ENCODE measurements at places on chromosomes 13 and 19. TPM values are rescaled to one million over a fixed set of nuclear protein-coding genes. Genes with fewer than 3 reads are reported as not detected.

DNA sequence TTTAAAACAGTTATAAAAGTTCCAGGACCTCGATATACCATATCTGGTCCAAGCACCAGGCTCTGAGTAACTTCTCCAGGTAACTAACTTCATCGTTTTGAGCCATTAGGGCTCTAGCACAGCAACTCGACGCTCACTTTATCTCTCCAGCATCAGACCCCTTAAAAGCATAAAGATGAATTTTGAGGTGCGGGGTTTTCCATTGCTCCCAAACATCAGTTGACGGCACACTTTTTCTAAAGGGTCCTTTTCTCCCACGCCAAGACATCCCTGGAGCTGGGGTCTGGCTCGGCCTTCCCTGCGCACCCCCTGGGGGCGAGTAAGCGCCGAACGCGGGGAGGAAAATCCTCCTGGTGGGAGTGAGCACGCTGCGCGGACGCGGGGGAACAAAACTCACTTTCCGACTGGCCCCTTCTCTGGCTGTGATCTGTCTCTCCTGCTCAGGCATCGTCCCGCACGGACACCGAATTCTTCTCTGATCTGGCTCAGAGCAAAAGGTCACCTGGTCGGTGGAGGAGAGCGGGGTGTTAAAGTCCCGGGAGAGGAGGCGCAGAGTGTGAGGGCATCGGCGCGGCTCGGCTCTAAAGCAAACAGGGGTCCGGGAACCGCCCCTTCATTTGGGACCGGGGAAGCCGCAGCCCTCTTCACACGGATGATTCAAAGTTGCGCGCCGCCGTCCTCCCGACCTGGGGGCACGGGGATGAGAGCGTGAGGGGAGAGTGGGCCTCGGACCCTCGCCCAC lies at the start of gene ATP7B:
Gene ATP7B (minus strand): TSS at position 561 of the 742 bp plus-strand sequence. CDS start 113 bp downstream, at position 448.
- peak; percentile 26 for DNase-seq

DNA sequence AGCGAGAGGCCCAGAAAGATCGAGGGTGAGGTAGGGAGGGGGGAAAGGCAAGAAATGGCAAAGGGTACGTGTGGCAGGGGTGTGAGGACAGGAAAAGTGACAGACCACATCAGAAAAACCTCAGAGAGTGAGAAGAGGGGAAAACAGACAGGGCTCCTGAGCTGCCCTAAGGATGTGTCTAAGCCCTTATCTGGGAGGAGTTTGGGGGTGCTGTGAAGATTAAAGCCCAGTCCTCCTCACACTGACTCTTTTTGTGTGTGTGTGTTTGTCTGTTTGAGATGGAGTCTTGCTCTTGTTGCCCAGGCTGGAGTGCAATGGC lies 703 bp upstream of the PTH2 start:
- no peak for DNase-seq

DNA sequence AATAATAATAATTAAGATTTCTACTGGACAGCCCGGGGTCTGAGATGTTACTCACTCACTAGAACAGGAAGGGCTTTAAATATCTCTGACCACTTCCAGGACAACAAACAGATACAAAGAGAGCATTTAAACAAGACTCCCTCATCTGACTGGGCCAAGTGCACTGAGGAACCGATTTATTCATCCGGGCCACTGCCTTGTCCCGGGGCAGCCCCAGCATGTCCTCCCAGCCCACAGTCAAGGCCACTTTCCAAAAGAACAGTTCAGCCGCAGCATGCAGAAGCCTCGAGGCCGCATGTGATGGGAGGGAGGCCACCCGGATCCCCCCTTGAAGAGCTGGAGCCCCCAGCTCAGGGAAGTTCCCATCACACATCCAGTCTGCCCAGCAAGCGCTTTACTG lies 30.5 kb downstream of the MLLT1 start:
- DNase-seq = no peak

- DNase-seq = no peak
Measured at GRCh38 chr13:94209117-94209516, 270.4 kb downstream of the DCT start.

GRCh38 chr13:76245211-76245610 lies 609.1 kb downstream of the LMO7 start:
- no peak for DNase-seq

- peak; percentile 79 for DNase-seq
Measured at GRCh38 chr19:48933382-48933932, at the start of gene DHDH. DHDH (plus strand) TSS chr19:48933699; CDS start chr19:48933722, 23 bp downstream.

DNA sequence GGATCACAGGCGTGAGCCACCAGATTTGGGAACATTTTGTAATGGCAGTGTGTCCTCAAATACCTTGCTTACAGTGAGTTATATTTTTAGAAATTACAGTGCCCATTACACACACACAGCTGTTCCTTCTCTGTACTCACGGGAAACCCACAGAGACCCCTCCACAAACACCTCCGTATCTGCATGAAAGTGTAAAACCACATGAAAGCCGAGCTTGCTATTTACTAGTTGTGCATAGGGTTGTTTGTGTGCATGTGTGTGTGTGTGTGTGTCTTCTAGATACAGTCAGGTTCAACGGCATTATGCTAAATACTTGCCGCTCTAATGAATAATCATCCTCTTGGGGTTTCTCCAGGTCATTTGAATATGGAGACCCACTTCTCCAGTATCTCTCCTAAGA lies 22.3 kb upstream of the LILRA2 start:
- no peak for DNase-seq

- DNase-seq = peak; percentile 32
Measured at GRCh38 chr13:31824705-31825517, 85.6 kb downstream of the RXFP2 start.

DNA sequence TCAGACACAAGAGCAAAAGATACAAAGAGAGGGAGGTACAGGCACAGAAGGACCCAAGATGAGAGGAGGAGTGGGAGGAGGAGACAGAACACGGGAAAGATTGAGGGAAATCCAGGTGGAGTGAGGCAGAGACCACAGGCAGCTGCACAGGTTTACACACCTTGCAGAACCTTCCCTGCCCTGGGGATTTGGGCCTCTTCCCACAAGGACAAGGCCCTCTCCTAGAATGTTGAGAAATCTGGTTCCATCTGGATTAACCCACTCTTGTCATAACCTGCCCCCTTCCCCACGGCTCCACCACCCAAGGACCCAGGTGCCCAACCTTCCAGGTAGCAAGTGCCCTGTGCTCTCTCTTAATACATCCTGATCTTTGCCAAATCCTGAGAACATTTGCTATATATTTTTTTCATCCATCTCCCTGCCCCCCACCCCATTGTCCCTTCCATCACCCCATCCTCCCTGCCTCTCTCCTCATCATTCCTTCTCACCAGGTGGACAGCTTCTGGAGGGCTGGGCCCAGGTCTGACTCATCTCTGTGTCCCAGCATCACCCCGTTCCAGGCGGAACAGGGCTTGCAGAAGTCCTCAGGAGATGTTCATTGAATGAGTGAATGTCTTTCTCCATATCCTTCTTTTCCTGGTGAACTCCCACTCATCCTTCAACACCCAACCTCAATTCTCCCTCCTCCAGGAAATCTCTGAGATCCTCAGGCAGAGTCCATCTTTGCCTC lies 8.8 kb upstream of the KLK8 start:
- no peak for DNase-seq

GRCh38 chr19:5172859-5173630 lies 167.6 kb downstream of the PTPRS start:
- peak; percentile 18 for DNase-seq

DNA sequence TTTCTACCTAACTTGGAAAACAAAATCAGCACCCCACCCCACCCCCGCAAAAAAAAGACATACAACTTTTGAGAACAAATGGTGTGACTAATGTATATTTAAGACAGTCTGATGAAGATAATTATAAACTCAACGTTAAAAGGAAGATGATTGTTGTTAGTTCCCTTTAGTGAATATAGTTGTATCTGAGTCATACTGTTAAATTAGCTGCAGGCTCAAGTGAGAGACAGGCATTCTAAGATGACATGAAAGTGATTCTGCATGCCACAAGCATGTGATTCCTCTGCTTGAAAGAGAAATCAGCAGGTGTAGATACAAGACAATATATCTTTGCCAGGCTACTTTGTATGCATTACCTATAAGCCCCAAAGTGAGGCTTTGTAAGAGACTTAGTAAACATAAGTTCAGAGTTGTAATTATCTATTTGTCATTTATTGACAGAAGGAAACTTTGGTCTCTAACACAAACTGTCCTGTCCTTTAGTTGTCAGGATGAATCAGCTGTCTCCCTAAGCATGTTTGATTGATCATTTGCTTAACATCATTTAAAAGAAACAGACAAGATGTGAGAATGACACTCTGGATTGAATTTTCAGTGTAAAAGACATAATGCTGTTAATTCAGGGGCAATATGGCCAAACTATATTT lies 319.4 kb upstream of the HTR2A start:
- DNase-seq = peak; percentile 13

DNA sequence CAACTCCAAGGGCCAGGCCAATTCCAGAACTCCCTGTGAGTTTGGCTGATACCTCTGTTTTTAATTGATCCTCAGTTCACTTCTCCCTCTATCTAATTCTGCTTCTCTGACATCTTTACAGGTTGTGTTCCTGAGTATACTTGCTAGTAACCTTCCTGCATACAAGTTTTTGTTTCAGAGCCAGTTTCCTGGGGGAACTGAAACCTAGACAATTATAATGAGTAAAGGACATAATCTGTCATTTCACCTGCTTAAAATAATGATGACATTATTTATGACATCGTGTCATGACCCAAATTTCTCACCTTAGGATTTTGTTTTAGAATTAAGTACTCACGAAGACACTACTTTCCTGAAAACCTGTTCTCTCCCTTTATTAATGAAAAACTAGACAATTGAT lies 12.5 kb upstream of the MYCBP2 start:
- no peak for DNase-seq

DNA sequence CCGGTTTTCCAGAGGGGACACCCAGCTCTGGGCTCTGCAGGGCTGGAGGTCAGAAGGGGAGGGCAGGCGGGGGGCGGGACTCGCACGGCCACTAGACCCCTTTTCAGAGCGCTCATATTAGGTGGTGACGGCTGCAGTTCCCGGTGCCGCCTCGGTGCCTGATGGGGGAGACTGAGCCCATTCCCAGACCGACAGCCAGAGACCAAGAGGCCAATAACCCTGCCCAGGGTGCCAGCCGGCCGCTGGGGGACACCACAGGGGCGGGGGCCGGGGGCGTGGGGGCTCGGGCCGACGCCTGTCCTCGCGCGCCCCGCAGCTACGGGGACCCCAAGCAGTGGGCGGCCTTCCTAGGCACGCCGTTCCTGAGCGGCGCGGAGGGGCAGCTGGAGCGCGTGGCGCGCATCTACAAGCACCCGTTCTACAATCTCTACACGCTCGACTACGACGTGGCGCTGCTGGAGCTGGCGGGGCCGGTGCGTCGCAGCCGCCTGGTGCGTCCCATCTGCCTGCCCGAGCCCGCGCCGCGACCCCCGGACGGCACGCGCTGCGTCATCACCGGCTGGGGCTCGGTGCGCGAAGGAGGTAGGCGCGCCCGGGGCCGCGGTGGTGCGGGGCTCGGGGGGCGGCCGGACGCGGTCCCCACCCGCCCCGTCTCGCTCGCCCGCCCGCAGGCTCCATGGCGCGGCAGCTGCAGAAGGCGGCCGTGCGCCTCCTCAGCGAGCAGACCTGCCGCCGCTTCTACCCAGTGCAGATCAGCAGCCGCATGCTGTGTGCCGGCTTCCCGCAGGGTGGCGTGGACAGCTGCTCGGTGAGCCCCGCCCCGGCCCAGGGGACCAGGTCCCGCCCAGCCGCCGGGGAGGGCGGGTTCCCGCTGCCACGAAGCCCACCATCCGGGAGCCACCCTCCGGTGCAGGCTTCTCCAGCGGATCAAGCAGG lies 2.4 kb downstream of the TIMM13 start:
- DNase-seq = peak; percentile 83

- DNase-seq = no peak
Measured at GRCh38 chr19:16116067-16116466, 4.4 kb downstream of the RAB8A start.

GRCh38 chr19:14475251-14476073 lies at the start of gene PTGER1:
PTGER1 (minus strand) TSS chr19:14475354; CDS start chr19:14474320, 1,034 bp downstream.
- peak; percentile 26 for DNase-seq

GRCh38 chr19:49073514-49074378 lies 1.2 kb upstream of the KCNA7 start:
- peak; percentile 73 for DNase-seq

DNA sequence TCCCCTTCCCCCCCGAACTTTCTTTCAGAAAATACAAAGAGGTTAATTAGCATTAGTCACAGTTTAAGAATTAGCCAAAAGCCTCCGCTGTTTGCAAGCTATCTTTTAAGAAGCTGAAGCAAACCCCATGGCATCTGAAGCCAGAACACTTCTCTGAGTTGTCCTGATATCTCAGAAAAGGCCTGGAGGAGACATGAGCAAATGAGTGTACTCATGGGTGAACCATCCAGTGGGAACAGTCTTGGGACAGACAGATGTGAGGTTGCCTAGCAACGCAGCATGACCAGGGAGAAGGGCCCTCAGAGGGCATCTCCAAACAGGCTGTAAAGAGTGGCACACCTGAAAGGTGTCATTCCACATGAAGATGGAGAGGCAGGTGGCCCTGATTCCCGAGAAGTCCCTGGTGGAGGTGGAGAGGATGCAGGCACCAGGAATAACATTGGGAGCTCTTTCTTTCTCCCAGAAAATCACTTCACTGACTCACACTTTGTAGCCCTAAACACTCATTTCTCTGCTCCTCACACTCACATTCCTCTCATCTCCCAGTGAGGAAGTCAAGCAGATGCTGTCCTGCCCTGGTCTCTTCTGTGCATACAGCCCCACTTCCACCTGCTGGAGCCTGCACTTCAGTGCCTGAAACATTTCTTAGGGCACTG lies 87.0 kb upstream of the TSHZ3 start:
- no peak for DNase-seq

- peak; percentile 94 for DNase-seq
Measured at GRCh38 chr13:113078902-113079780, 26.4 kb upstream of the F7 start.

DNA sequence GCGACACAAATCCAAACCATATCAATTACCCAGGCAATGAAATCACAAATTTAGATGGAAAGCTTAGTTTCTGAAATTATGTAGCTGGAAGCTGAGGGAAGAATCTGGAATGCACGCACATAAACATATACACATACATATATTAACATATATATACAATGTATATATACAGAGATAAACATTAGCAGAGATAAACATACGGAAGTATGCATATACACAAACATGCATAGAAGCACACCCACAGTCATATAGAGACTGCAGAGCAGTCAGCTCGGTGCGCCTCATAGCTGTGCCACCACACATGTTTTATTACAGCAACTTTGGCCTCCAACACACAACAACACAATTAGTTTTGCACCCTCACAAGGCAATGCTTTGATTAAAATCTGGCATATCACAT lies 288.1 kb downstream of the TEX29 start:
- no peak for DNase-seq

DNA sequence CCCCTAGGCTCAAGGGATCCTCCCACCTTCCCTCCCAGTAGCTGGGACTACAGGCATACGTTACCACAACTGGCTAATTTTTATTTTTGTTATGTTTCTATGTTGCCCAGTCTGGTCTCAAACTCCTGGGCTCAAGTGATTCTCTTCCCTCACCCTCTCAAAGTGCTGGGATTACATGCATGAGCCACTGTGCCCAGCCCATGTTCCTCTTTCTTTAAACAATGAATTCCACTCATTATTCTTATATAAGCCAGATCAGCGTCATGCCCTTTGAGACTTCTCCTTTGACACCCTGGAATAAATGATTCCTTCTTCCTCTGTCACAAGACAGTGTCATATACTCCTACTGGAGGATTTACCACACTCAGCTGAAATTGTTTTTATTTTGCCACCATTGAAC lies 519.9 kb upstream of the SPRY2 start:
- DNase-seq = no peak

- peak; percentile 62 for DNase-seq
Measured at GRCh38 chr13:44157606-44158005, 216.0 kb upstream of the SERP2 start.

RDH8 gene
- not detected for total RNA-seq

AXL gene
- total RNA-seq = 57.3 TPM

MUC16 gene
- 1.1 TPM for total RNA-seq

NDUFS7 gene
- total RNA-seq = 90.7 TPM

CD70 gene
- total RNA-seq = not detected

ZBTB32 gene
- total RNA-seq = not detected

MCOLN1 gene
- 4.2 TPM for total RNA-seq
